Cardiac muscle cell (in vitro differentiated cells and primary cell): ENCODE measurements at places on chromosomes 16 and 17.

DNA sequence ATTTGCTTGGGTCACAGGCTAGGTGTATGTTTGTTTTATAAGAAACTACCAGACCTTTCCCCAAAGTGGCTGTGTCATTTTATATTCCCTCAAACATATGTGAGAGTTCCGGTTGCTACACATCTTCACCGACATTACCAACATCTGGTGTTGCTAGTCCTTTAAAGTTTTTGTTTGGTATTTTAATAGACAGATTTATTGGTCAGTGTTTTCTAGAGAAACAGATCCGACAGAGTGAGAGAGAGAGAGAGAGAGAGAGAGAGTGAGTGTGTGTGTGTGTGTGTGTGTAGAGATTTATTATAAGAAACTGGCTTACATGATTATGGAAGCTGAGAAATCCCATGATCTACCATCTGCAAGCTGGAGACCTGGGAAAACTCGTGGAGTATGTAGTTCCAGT is 31.0 kb downstream of the LDHD start:
- H3K4me1 ChIP-seq: peaks cover 40% of the 10 kb centered on the region
- no peak for DNase-seq
- no peaks in the 10 kb centered on the region for H3K27me3 ChIP-seq
- no peak overlapping the region for H3K27ac ChIP-seq
- no peaks in the 10 kb centered on the region for H3K36me3 ChIP-seq
- H3K4me3 ChIP-seq: no peak overlapping the region

- no peaks in the 10 kb centered on the region for H3K27me3 ChIP-seq
- H3K4me3 ChIP-seq: no peak overlapping the region
- H3K36me3 ChIP-seq: peaks cover 3% of the 10 kb centered on the region
- H3K27ac ChIP-seq: no peak overlapping the region
Measured at GRCh38 chr16:47523342-47524006, 62.3 kb downstream of the PHKB start.

GRCh38 chr16:50303605-50304466 is 37.5 kb downstream of the ADCY7 start:
- no peaks in the 10 kb centered on the region for H3K36me3 ChIP-seq
- no peak overlapping the region for H3K27ac ChIP-seq
- no peak for DNase-seq
- H3K27me3 ChIP-seq: no peaks in the 10 kb centered on the region
- H3K4me1 ChIP-seq: peaks cover 6% of the 10 kb centered on the region

- DNase-seq: no peak
- no peak overlapping the region for H3K27ac ChIP-seq
- no peaks in the 10 kb centered on the region for H3K27me3 ChIP-seq
- no peak overlapping the region for H3K4me3 ChIP-seq
- H3K36me3 ChIP-seq: no peaks in the 10 kb centered on the region
Measured at GRCh38 chr16:56980201-56980535, 9.2 kb upstream of the NLRC5 start.

- peak; percentile 57 for DNase-seq
- H3K36me3 ChIP-seq: no peaks in the 10 kb centered on the region
- no peaks in the 10 kb centered on the region for H3K4me1 ChIP-seq
Measured at GRCh38 chr17:29205047-29205446, 24.8 kb upstream of the MYO18A start.

- DNase-seq: no peak
- H3K4me1 ChIP-seq: no peaks in the 10 kb centered on the region
- H3K36me3 ChIP-seq: no peaks in the 10 kb centered on the region
Measured at GRCh38 chr16:23768581-23768980, 13.8 kb downstream of the CHP2 start.

GRCh38 chr17:39979893-39980350 is 685 bp upstream of the PSMD3 start:
- H3K36me3 ChIP-seq: peaks cover 6% of the 10 kb centered on the region
- H3K4me3 ChIP-seq: peak overlapping the region; percentile 79
- DNase-seq: peak; percentile 44
- H3K4me1 ChIP-seq: peaks cover 8% of the 10 kb centered on the region
- peak overlapping the region; percentile 94 for H3K27ac ChIP-seq
